ENCODE measurements at places on chromosomes 2 and 18.

GRCh38 chr2:145404690-145405089 lies 884.8 kb upstream of the ZEB2 start:
- DNase-seq = no peak

GRCh38 chr2:240705204-240705791 lies 13.6 kb downstream of the AQP12A start:
- DNase-seq = no peak

DNA sequence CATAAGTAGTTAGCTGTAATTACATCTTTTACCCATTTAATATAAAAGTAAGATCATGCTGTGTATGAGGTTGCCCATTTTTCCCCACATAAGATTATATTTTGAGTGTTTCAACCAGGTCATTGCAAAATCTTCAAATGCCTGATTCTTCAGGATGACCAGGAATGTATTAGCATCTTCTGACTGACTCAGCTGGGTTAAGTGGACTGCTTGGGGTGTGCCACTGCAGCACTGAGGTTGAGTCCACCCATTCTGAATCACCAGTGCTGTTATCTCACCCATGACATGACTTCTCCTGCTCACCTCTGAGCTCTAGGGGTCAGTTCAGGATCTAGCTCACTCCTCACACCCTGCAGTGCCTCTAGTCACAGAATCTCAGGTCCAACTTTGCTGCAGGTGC lies 576.7 kb upstream of the ZEB2 start:
- DNase-seq = no peak

- DNase-seq = no peak
Measured at GRCh38 chr2:172253190-172254052, 150.7 kb upstream of the DLX2 start.

DNA sequence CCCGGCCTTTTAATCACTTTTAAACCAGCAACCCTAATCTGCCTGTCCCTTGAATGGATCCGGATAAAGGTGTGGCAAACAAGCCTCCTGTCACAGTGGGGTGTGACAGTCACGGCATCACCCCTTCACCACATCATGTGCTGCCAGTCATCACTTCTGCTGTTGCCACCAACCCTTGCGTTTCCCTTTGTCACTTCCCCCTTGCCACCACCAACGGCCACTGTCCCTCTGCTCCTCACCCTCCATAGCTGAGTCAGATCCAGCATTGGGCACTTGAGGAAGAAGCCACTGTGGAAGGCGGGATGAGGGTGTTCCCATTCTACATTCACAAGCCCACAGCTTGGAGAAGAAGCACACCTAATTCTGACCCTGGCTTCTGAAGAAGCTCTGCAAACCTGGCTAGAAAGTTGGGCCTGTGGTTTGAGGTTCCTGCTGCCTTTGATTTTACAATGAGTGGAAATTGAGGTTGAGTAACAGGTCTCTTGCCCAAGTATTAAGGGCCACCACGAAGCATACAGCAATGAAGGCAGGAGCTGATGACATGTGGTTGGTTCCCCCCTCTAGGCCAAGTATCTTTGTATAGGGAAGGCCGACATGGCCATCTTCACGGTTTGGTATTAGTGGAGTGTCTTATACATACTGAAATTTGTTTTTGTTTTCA lies 22.9 kb upstream of the DARS1 start:
- DNase-seq = no peak

- DNase-seq = no peak
Measured at GRCh38 chr18:49704334-49704733, 109.0 kb downstream of the ACAA2 start.

DNA sequence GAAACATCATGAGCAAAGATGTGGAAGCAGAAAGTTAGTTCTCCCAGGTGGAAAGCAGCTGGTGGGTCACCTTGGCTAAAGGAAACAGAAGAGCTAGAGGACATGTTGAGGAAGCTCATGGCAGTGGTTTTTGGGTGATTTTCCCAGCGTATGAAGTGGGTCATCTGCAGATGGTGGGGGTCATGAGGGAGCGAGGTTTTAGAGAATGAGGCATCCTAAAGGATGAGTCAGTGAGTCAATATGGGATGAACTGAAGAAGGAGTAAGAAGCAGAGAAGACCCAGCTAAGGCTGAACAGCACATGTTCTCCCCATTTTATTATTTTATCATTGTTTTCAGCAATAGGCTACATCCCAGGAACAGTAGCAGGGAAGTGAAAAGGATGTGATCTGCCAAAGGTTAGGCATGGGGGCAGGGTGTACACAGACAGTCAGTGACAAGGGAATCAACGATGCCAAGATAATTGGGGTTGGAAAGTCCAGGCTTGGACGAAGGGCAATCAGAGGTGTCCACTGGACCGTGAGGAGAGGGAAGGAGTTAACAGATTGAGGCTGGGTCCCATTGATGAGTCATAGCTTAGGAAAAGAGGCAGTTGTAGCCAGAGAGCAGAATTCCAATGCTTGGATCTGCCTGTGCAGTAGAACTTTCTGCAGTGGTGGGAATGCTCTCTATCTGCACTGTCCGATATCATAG lies 289.3 kb upstream of the RAB12 start:
- DNase-seq = no peak

- no peak for DNase-seq
Measured at GRCh38 chr2:134573085-134573370, 145.8 kb downstream of the TMEM163 start.

- DNase-seq = no peak
Measured at GRCh38 chr2:70140791-70141211, 50.0 kb downstream of the C2orf42 start.

- peak; percentile 60 for DNase-seq
Measured at GRCh38 chr18:69401972-69402532, 1.4 kb downstream of the DOK6 start.

DNA sequence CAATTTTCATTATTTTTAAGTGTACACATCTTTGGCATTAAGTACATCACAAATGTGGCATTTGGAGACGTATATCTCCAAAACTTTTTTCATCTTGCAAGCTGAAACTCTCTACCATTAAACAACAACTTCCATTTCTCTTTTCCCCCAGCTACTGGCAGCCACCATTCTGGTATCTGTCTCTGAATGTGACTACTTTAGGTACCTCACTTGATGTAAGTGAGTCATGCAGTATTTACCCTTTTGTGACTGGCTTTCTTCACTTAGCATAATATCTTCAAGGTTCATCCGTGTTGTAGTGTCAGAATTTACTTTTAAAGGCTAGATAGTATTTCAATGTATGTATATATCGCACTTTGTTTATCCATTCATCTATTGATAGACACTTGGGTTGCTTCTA lies 17.0 kb downstream of the BABAM2 start:
- no peak for DNase-seq

GRCh38 chr2:20660506-20661420 lies 6.2 kb upstream of the GDF7 start:
- DNase-seq = no peak

DNA sequence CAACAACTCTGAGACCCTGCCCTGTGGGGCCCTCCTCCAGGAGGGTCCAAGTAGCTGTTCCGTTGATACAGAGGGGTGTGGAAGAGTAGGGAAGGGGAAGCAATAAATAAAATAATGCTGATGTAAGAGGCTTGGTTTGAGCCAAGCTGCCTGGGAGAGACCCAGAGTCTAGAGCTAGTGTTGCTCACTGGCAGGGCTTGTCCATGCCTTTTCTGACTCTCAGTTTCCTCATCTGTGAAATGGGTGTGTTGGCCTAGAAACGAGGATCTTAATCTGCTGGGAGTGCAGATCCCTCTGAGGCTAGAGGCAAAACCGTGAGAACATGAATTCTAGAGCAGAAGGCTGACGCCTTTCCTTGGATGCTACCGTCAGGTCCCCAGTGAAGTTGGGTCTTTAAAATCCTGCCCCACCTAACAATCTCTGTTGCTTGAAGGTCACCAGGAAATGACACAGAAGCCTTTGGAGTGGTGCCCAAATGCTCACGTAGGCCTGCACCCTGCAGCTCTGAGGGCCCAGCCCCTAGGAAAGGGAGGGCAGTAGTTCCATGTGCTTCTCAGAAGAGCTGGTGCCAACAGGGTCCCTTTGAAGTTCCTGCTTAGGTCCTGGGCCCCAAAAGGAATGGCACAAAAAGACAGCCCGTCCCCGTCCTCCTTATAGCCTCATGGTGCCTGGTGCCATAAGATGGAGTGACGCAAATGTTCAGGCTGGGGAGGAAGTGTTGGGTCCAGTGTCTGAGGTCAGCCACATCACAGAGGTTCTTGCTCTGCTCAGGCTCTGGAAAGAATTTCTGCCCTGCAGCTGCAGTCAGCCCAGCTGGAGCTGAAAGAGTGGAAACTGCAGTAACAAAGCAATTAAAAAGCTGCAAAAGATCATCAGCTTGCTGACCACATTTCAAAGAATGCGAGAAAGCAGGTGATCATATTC lies 73.2 kb upstream of the SMAD2 start:
- DNase-seq = peak; percentile 17

- peak; percentile 82 for DNase-seq
Measured at GRCh38 chr18:76493213-76494161, 1.6 kb downstream of the ZNF516 start.

DNA sequence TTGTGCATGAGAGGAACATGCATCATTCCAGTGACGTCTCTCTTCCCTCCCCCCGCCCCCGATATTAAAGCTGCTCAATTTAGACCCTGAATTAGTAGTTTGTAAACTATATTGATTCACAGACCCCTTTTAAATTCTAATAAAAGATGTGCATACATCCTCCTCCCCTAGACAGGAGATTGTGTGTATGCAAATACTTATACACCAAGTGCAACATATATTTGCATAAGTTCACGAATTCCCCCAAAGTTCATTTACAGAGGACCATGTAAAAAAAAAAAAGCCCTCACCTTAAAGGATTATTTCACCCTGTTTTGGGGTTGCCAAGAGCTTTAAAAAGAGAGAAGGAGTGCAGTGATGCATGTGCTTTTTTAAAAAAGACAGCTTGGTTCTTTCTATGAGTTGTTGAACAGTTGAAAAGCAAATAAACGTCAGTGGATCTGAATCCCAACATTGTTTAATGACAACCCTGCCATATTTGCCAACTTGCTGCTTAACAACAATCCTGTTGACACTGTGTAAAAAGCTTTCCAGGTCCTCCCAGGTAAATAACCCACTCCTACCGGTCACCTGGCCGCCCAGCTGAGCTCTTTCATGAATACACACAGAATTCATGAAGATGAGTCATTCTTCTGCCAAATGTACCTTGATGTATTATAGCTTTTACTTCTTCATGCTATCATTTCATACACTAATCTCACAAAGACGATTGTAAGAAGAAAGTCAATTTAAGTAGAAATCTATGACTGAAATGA lies 211.5 kb downstream of the IKZF2 start:
- DNase-seq = no peak

GRCh38 chr2:238141541-238142318 lies 3.3 kb downstream of the KLHL30 start:
- DNase-seq = no peak

DNA sequence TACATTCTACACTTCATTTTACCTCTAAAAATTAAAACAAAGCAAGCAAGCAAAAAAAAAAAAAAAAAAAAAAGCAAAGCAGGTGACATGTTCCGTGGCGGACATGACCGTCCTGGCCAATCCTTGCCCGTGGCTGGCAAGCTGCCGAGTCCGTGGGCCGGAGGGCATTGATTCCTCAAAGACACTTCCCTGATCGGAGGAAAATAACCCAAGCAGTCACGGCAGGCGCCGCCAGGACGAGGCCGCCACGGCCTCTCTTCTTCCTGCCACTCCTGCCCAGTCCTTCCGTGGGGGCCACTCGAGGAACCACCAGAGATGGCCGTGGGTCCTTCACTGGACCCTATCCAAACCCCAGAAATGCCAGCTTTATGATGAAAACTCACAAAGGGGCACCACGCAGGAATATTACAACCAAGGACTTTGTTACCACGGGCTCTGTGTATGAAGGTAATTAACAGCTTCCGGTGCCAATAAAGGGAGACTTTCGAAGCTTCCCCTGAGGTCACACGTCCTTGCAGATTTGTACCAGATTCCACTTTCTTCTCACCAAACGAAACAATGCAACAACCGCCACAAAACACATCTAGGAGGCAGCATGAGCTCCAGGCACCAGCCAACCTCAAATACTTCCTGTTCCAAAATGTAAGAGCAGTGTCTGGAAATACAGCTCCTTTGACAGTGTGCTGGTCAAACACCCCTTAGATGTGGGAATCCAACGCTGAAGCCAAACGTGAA lies 170.3 kb downstream of the HDAC4 start:
- DNase-seq = no peak

DNA sequence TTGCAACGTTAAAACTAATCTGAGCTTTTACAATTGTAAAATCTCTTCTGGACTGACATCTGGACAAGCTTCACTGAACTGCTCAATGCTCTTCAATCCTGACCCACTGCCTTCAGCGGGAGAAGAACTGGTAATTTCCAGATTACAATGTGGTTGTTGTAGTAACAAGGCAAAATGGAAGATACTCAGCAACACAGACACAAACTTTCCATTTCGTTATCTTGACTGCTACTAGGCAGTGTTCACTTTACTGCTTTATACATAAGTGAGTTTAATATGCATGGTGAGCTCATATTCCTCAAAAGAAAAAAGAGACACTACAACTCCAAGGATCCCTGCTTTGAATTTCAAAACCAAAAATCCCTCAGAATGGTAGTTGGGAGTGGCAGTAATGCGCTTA lies 51.9 kb downstream of the GRB14 start:
- no peak for DNase-seq

- DNase-seq = no peak
Measured at GRCh38 chr2:231321556-231322334, 73.8 kb upstream of the B3GNT7 start.
